ENCODE measurements at places on chromosomes 5 and 9.

GRCh38 chr5:17426104-17426749, 71.8 kb upstream of the TAF11L2 start:
- no peak for DNase-seq

- DNase-seq = no peak
Observed at GRCh38 chr9:80040457-80040856, 468.7 kb downstream of the TLE4 start.

- DNase-seq = no peak
Observed at GRCh38 chr5:121795511-121795910, 56.2 kb upstream of the FTMT start.

DNA sequence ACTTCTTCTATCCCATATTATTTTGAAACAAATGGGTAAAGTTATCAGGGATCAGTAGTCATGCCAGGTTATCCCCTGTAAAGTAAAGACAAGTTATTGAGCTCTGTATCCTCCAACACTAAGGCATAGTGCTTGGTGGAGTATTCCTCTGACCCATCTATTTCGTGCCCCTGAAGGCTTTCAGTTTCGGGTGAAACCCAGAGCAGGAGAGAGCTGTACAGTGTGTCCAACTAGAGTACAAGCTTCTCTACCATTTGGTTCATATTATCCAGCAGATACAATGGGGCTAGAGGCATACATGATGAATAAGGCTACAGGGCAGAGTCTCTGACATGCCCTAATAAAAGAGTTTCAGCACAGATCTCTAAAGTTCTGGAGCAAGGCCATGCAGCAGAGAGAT, 3.2 kb upstream of the SLC22A4 start:
- DNase-seq = no peak

- DNase-seq = peak; percentile 89
Observed at GRCh38 chr9:69180670-69181069, 6.6 kb downstream of the TJP2 start.

- DNase-seq = no peak
Observed at GRCh38 chr9:69633716-69634115, 38.5 kb downstream of the APBA1 start.

GRCh38 chr5:113387844-113388243, 46.9 kb downstream of the TSSK1B start:
- no peak for DNase-seq
